Ascending aorta (tissue), 2 donors: ENCODE measurements at places on chromosomes 5 and 9. TPM values are rescaled to one million over a fixed set of nuclear protein-coding genes. Genes with fewer than 3 reads are reported as not detected.

- no peak for DNase-seq
Measured at GRCh38 chr9:117286245-117286644, 128.6 kb downstream of the ASTN2 start.

- no peak for DNase-seq
Measured at GRCh38 chr5:145965804-145966203, 29.4 kb downstream of the SH3RF2 start.

GRCh38 chr5:149421372-149421685 is 42.2 kb upstream of the IL17B start:
- no peak for DNase-seq

DNA sequence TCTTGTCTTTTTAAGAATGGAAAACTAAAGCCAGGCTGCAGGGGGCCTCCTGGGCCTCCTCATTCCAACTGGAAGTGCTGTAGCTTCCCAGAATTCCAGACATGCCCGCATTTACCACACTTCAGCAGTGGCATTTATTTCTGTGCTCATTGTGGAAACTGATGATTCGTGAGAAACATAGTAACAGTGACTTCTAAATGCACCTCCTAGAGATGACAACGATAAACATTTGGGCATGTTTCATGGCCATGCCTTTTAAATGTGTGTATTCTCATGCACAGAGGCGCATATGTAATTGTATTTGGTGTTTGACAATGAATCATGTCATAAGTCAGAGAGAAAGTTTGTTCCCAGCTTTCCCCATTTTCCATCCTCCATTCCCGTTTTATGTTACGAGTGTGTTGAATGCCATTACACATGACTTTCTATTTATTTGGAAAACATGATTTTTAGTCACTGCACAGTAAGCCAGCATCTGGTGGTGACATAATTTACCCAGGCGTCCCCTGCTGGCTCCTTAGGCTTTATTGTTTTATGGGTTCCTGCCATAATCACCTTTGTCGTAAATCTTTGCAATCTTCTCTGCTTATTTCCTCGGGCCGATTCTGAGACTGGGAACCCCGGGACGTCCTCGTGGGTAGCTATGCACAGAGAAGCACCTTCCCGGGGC is 68.8 kb upstream of the FCN2 start:
- no peak for DNase-seq

Gene SPINK6
- total RNA-seq = not detected

DNA sequence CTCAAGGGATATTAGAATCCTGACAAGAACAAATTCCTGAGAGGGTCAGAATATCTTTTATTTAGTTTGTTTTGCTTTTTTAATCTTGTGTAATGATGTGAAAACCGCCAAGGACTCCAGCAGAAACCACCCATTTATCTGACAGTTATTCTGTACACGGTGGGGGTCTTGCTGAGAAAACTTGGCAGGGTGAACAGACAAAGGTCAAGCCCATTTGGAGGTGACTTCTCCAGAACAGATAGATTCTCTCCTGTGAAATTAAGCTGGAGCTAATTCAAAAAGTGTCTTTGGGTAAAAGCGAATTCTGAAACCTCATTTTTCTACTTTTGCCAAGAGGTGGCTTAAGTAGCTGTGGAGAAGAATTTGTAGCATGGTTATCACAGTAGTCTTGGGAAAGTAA is 484.4 kb downstream of the SPOCK1 start:
- no peak for DNase-seq

GRCh38 chr9:132945186-132946130 is 1.0 kb upstream of the TSC1 start:
- DNase-seq = no peak

Gene ORM2
- 0.64 TPM for total RNA-seq

GRCh38 chr5:147512659-147513379 is 3.0 kb upstream of the DPYSL3 start:
- no peak for DNase-seq

DNA sequence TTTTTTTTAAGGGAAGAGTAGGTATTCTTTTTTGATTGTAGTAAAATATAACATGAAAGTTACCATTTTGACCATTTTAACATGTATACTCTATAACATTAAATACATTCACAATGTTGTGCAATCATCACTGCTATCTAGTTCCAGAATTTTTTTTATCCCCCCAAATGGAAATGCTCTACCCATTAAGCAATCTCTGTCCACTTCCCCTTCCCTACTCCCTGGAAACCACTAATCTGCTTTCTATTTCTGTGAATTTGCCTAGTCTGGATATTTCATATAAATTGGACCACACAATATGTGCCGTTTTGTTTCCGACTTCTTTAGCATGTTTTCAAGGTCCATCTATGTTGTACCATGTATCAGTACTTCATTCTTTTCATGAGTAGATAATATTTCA is 429.5 kb downstream of the TLE1 start:
- no peak for DNase-seq

DNA sequence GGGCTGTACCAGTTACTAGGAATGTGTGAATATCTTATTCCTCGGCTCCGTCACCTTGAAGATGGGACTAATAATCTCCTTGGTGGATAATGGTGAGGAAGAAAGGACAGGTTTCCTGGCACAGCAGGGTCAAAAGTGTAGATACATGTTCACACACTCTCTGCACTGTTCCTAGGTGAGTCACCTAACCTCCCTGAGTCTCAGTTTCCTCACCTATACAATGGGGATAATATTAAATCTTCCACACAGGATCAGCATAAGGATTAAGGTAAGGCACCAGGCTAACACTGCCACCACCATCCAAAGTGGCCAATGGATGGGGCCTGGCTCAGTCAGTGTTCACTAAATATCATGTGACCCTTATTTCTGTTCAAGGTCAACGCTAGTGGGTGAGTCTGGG is 66.9 kb downstream of the PSMB7 start:
- no peak for DNase-seq
